ENCODE measurements at places on chromosomes 7 and 10. TPM values are rescaled to one million over a fixed set of nuclear protein-coding genes. Genes with fewer than 3 reads are reported as not detected.

DNA sequence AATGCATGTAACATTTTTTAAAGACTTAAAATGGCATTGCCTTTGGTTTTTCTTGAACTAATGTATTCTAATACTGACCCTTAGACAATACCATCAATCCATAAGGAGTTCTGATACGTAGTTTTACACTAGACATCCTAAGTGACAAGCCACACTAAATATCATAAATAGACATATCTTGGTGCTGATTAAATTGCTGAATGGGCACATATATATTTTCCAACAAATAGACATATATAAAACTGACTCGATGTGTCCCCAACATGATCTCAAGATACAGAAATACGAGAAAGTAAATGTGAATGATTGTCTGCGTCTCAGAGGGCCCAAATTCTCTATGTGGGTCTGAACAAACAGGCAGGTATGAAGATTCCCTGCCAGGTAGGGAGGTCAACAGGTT, 99.8 kb downstream of the NEBL start:
- no peak for DNase-seq

- DNase-seq: no peak
Measured at GRCh38 chr7:42627101-42627500, 284.8 kb downstream of the C7orf25 start.

- DNase-seq: no peak
Measured at GRCh38 chr10:49619613-49620012, 5.8 kb downstream of the CHAT start.

DNA sequence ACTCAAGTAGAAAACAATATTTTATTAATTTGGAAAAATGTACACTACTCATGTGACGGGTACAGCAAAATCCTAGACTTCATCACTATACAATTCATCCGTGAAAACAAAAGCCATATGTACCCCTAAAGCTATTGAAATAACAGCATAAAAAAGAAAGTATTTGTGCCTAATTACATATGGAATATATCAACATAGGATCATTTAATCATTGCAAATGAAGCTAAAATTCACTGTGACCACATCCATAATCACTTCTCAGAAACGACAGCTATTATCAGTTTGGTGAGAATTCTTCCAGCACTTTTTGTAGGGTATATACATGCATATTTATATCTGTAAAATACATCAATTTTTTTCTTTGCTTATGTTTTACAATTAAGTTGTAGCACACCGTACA, 128.0 kb downstream of the ARL4A start:
- DNase-seq: no peak

DNA sequence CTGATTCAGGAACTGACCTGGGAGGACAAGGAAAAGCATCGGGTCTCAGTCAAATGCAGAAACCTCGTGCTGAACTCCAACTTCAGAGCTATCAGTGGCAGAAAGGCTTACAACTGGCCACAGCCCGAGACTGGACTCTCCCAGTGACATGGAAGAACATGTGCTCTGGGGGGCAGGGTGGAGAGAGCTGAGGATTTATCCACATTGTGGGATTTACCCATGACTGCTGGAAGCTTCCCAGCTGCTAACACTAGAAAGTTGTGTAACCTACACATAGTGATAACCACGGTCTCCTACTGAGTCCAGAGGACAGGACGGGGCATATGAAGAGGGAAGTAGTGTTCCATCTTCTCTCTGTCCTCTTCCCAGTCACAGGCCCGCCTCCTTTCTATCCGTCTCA, 103.4 kb downstream of the ITIH5 start:
- DNase-seq: no peak

DNA sequence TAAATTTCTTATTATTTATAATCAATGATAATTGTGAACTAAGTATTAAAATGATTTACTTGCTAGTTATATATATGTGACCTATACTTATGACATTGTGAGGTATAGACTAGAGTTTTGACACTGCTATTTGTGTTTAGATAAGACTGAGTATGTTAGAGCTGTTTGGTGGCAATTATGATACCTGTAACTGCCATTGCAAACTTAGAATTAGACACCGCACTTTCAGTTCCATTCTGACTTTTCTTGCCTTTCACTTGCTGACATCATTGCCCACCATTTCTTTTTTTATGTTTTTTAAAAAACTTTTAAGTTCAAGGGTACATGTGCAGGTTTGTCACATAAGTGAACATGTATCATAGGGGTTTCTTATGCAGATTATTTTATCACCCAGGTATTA, 214.5 kb downstream of the MBL2 start:
- no peak for DNase-seq

- DNase-seq: no peak
Measured at GRCh38 chr7:12493407-12493806, 77.1 kb upstream of the SCIN start.

DNA sequence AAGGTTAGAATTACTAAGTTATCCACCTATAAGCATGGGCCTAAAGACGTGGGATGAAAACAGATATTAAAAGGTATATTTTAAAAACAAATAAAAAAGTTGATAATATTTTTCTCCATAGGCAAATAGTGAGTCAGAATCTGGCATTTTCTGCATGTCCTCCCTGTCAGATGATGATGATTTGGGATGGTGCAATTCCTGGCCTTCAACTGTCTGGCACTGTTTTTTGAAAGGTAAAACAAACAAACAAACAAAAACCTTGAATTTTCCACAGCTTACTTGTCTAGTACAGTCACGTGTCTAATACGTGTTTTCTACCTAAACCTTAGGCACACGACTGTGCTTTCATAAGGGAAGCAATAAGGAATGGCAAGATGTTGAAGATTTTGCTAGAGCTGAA, 17.4 kb downstream of the HBP1 start:
- no peak for DNase-seq

- no peak for DNase-seq
Measured at GRCh38 chr10:47207281-47207615, 92.7 kb upstream of the GDF10 start.

GRCh38 chr7:97772045-97772901, 40.4 kb downstream of the TAC1 start:
- no peak for DNase-seq

- no peak for DNase-seq
Measured at GRCh38 chr7:40721342-40721949, 586.6 kb downstream of the SUGCT start.

- DNase-seq: no peak
Measured at GRCh38 chr7:103666326-103666725, 220.3 kb upstream of the SLC26A5 start.

Gene AKR1C4
- polyA plus RNA-seq: not detected

Gene TMEM225B
- 2.7 TPM for polyA plus RNA-seq

Gene DKK1
- not detected for polyA plus RNA-seq

Measured in naive thymus-derived CD8-positive, alpha-beta T cell (primary cell).